Activated CD4-positive, alpha-beta T cell treated with anti-CD3 and anti-CD28 coated beads, Interleukin-2, Interleukin-4, amounts not matched to agents 100 ng/mL and 50 ng/mL, durations not matched to agents 16 hours and 8 hours (primary cell): ENCODE measurements at places on chromosomes 13 and 19.

DNA sequence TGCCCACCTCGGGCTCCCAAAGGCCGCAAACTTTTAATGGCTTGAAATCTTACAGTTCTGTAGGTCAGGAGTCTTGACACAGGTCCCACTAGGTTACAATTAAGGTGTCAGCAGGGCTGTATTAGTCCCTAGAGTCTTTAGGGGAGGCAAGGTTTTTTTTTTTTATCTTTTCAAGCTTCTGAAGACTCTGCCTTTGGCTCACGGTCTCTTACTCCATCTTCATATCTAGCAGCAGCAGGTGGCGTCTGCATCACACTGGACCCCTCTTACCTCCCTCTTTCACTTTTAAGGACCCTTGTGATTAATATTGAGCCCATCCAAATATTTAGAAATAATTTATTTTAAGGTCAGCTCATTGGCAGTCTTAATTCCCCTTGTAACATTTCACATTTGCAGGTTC lies 11.6 kb downstream of the MIR17HG start:
- DNase-seq, result no peak

DNA sequence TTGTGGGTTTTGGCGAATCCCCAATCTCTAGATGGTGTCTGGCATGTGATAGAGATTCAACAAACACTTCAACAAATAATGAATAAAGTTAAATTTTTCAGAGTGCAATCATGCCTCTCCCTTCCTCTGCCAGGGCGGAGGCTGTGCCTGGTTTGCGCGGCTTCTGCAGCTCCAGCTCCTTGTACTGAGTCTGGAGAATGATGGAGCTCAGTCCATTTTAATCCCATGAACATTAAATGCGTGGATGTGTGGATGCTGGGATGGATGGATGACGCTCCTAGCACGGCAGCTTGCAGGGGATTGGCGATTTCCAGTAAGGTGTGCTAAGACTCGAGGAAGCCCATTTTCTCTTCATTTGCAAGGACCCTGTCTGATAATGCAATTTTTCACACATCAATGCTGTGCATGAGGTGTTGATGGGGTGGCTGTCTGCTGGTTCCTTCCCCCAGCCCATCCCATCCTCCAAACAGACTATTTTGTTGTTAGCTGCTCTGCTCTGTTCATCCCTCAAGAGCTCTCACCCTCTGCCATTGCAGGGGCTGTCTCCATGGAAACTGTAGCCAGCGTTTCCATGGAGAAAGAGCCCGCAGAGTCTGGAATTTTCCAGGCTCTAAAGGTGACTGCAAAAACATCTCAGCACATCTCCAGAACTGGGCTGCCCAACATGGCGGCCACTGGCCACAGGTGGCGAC lies 92.6 kb upstream of the PEG3 start:
- DNase-seq, result no peak

DNA sequence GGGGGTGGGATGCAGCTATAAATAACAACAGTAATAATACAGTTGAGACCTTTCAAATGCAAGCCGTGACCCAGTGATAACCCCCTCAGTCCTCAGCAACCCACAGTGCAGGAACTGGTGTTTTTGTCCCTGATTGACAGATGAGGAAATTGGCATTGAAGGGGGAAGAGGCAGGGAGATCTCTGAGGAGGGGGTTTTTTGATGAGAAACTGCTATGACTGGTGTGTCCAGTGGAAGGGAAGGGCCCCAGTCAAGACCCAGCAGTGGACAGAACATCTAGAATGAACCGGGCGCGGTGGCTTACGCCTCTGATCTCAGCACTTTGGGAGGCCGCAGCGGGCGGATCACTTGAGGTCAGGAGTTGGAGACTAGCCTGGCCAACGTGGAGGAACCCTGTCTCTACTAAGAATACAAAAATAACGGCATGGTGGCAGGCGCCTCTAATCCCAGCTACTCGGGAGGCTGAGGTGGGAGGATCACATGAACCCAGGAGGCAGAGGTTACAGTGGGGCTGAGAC lies 1.9 kb downstream of the MAP1S start:
- no peak for DNase-seq

- DNase-seq, result no peak
Measured at GRCh38 chr19:22901431-22902130, 69.5 kb downstream of the ZNF723 start.

DNA sequence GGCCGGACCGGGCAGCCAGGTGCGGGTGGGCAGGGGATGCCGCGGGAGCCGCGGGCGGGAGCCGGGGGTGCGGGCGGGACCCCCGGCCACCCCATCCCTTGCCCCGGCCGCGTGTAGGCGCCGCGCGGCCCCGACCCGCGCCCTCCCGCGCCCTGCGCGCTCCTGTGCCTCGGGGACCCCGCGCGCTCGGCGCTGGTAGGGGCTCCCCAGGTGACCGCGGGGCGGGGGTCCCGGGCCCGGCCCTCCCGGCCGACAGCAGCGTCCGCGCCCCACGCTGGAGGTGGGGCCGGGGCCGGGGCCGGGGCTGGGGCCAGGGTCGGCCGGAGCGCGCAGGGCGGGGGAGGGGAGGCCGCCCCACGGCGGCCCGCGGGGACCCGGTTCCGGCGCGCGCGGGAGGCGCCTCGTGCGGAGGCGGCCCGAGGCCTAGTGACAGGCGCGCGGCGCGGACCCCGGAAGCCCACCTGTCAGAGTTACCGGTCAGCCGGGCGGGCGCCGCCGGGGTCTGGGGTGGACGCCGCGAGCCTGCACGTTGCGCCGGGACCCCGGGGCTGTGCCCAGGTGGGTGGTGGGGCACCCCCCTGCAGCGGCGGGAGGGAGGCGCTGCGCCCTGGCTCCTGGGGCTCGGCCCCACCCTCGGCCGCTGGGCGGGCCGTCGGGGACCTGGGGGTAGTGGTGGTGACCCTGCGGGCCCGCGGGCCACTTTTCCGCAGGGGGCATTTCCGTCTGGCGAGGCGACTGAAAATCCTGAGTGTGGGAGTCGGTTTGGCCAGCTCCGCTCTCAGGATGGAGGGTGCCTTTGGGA lies 518 bp downstream of the TFDP1 start:
- DNase-seq, result peak; percentile 22

GRCh38 chr13:111958612-111959395 lies 108.1 kb upstream of the SOX1 start:
- DNase-seq, result no peak

- peak; percentile 60 for DNase-seq
Measured at GRCh38 chr19:17184371-17184841, 30.8 kb upstream of the USE1 start.

DNA sequence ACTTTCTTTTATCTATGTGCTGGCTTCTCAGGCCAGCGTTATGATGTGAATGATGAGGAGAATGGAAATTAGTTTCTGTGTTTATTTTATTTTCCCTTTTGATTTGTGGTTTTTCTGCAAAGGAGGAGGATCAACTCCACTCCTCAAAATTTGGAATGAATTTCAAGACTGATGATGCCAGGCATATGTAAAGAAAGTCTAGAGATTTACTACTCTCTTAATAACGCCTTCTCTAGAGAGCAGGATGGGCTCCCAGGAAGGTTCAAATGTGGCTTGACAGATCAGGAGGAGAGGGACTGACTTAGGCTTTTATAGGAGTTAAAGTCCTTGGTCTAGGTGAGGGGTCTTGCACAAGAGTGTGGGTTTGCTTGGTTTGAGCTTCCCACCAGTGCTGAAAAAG lies 15.1 kb upstream of the POSTN start:
- DNase-seq, result no peak
